A549 treated with AZD2906 at 1 μM for 4 hours (cell line): ENCODE measurements at places on chromosomes 5 and 9. TPM values are rescaled to one million over a fixed set of nuclear protein-coding genes. Genes with fewer than 3 reads are reported as not detected.

SHC3 gene
- 0.22 to 0.40 TPM (median 0.28 TPM) in 5 replicates for total RNA-seq

SLC34A1 gene
- total RNA-seq: not detected in 5 replicates

RMRP gene
- 5.1 to 14.3 TPM (median 9.2 TPM) in 4 of 5 replicates, not detected in the other for total RNA-seq

ABO gene
- total RNA-seq: not detected in 5 replicates

LIX1 gene
- not detected in 5 replicates for total RNA-seq

KCNIP1 gene
- not detected in 5 replicates for total RNA-seq

ZNF300 gene
- 1.9 to 2.8 TPM (median 2.4 TPM) in 5 replicates for total RNA-seq

FANCC gene
- total RNA-seq: 10.5 to 12.3 TPM (median 11.7 TPM) in 5 replicates

ECM2 gene
- total RNA-seq: 0.11 to 0.20 TPM (median 0.14 TPM) in 5 replicates

PCDHB10 gene
- 0.02 to 0.06 TPM (median 0.03 TPM) in 3 of 5 replicates, not detected in the others for total RNA-seq

SLC6A3 gene
- total RNA-seq: 1.00 to 2.2 TPM (median 1.3 TPM) in 5 replicates

SLC26A2 gene
- 46.0 to 63.2 TPM (median 59.8 TPM) in 5 replicates for total RNA-seq

CTXN3 gene
- not detected in 5 replicates for total RNA-seq

UNC5A gene
- 0.55 to 0.90 TPM (median 0.84 TPM) in 5 replicates for total RNA-seq

LMNB1 gene
- 53.6 to 77.2 TPM (median 55.2 TPM) in 5 replicates for total RNA-seq

MYO10 gene
- total RNA-seq: 31.7 to 41.8 TPM (median 34.2 TPM) in 5 replicates

OCLN gene
- 8.6 to 13.3 TPM (median 9.0 TPM) in 5 replicates for total RNA-seq

HTR4 gene
- not detected in 5 replicates for total RNA-seq

EIF4E1B gene
- total RNA-seq: not detected in 5 replicates

N4BP3 gene
- total RNA-seq: 0.77 to 1.1 TPM (median 1.0 TPM) in 5 replicates

COL15A1 gene
- 0.53 to 0.87 TPM (median 0.57 TPM) in 5 replicates for total RNA-seq

POLE3 gene
- 96.3 to 116 TPM (median 103 TPM) in 5 replicates for total RNA-seq

ANKRD18B gene
- 3.7 to 5.8 TPM (median 4.8 TPM) in 5 replicates for total RNA-seq

ZBTB34 gene
- 3.0 to 3.9 TPM (median 3.4 TPM) in 5 replicates for total RNA-seq

SLC45A2 gene
- not detected in 5 replicates for total RNA-seq

ADAMTS16 gene
- total RNA-seq: 1.3 to 2.8 TPM (median 1.4 TPM) in 5 replicates

EDIL3 gene
- 0.08 to 0.21 TPM (median 0.12 TPM) in 5 replicates for total RNA-seq

GRAMD2B gene
- 0.79 to 2.2 TPM (median 1.0 TPM) in 5 replicates for total RNA-seq

LHX2 gene
- total RNA-seq: 3.8 to 4.4 TPM (median 4.1 TPM) in 5 replicates

STPG3 gene
- total RNA-seq: not detected in 5 replicates

NUTM2G gene
- not detected in 5 replicates for total RNA-seq

NR6A1 gene
- total RNA-seq: 1.4 to 2.0 TPM (median 1.7 TPM) in 5 replicates

WWC1 gene
- total RNA-seq: 70.2 to 81.2 TPM (median 73.2 TPM) in 5 replicates

CDKN2A gene
- 0.15 TPM in 1 of 5 replicates, not detected in the others for total RNA-seq

GRXCR2 gene
- total RNA-seq: not detected in 5 replicates

CDHR2 gene
- total RNA-seq: 0.06 to 0.29 TPM (median 0.15 TPM) in 5 replicates

LRRC26 gene
- 0.39 to 1.9 TPM (median 1.2 TPM) in 5 replicates for total RNA-seq

IFNA13 gene
- total RNA-seq: not detected in 5 replicates

RNF180 gene
- 0.18 to 0.38 TPM (median 0.29 TPM) in 5 replicates for total RNA-seq

KIF4B gene
- 0.01 to 0.06 TPM (median 0.03 TPM) in 4 of 5 replicates, not detected in the other for total RNA-seq

POLR3G gene
- 11.4 to 16.3 TPM (median 15.1 TPM) in 5 replicates for total RNA-seq

CORO2A gene
- 1.2 to 1.8 TPM (median 1.8 TPM) in 5 replicates for total RNA-seq

IFNA2 gene
- not detected in 5 replicates for total RNA-seq

INSL6 gene
- not detected in 5 replicates for total RNA-seq

GABBR2 gene
- 0.11 to 0.25 TPM (median 0.14 TPM) in 5 replicates for total RNA-seq

MZB1 gene
- 0.07 to 0.11 TPM (median 0.09 TPM) in 3 of 5 replicates, not detected in the others for total RNA-seq

IFNE gene
- total RNA-seq: 0.41 to 1.1 TPM (median 0.72 TPM) in 5 replicates

PCDHA9 gene
- 0.01 TPM in 2 of 5 replicates, not detected in the others for total RNA-seq

HTR1A gene
- total RNA-seq: not detected in 5 replicates

C5 gene
- total RNA-seq: 10.8 to 13.7 TPM (median 11.3 TPM) in 5 replicates

GAS1 gene
- total RNA-seq: 0.09 to 0.19 TPM (median 0.12 TPM) in 5 replicates

LECT2 gene
- not detected in 5 replicates for total RNA-seq
